ENCODE measurements at places on chromosomes 12 and 14.

GRCh38 chr14:103697206-103697602 lies 18.0 kb downstream of the XRCC3 start:
- no peak for DNase-seq

- DNase-seq, result no peak
Observed at GRCh38 chr12:89333564-89334252, 18.6 kb downstream of the DUSP6 start.

DNA sequence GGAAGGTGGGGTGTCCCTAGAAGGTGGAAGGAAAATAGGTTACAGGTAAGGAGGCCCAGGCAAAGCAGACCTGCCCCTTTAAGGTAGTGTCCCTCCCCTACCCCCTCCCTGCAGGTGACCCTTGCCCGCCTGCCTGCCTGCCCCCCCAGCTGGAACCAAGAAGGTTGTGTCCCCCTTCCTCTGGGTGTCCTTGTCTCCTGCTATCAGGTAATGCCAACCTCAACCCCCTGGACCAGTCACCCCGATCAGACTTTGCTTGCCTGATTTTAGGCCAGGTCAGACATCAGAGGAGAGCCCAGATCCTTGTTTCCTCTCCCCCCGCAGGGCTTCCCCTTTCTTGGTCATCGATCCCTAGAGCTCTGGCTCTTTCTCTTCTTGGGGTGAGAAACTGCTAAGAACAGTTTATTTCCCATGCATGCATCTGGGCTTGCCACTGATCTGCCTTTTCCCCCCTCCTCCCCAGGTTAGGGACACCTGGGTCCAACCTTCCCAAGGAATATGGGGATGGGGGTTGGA lies at the start of gene SLC39A5:
Gene SLC39A5, plus strand, starts transcription at position 136 of the 516 bp plus-strand sequence. CDS start 1,224 bp downstream, outside the sequence.
- DNase-seq, result no peak

GRCh38 chr12:83389237-83389996 lies 702.7 kb downstream of the TMTC2 start:
- no peak for DNase-seq

DNA sequence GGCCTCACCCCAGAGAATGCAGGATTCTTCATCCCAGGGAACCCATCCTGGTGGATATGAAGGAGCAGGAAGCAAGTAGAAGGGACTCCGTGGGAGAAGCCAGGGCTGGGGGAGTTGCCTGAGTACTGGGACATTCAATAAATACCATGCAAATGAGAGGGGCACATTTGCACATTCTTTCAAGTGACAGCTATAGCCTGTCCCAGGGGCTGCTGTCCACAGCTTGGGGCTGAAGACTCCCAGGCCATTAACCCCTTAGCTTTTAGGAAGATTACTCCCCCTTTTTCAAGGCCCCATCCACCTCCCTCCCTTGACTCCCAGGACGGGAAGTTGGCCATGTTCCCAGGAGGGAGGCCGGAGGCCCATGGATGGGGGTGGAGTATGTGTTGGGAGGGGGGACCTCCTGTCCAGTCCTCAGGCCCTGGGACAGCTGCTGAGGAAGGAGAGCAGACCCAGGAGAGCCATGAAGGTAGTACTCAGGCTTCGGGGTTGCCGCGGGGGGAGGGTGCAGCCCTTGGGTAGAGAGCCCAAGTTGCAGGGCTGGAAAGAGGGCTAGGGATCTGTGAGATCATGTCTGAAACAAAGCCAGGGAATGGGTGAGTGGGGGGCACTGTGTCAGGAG lies 974 bp upstream of the TNS2 start:
- no peak for DNase-seq

DNA sequence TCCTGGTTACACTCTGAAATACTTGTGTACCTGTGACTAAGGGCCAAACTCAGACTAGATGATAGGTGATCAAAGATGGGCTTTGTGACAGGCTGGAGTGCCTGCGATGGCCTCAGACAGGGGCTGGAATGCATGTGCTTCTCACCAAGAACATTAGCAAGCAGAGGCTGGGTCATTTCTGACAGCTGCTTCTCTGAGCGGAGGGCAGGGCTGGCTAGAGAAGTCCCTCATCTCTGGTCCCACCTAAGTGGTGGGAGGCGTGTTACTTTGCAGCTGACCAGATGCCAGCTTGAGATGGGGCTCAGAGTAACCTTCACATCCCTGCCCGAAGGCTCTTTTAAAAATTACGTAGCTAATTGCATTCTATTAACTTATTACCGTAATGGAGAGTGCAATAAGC lies 106.8 kb upstream of the RTL1 start:
- DNase-seq, result no peak

GRCh38 chr14:75443203-75443969 lies 15.6 kb downstream of the JDP2 start:
- DNase-seq, result no peak

DNA sequence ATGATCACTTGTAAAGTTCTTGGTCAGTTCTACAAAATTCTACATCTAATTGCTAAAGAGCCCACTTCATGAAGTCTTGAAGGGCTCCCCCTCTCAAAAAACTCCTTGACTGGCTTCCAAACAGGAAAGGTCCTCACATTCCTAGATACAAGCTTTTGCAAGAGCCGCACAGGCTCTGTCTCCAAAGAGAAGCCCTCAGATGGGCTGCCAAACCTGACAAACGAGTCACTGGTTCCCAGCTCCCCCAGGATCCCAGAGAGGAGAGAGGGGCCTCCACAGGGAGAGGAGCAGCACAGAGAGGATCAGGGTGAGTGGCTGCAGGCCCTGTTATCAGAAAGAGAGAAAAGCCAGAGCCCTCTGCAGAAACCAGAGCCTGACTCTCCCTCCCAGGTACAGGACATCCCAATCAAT lies 5.8 kb downstream of the NID2 start:
- no peak for DNase-seq

- no peak for DNase-seq
Observed at GRCh38 chr14:90105756-90106155, 44.0 kb downstream of the KCNK13 start.

DNA sequence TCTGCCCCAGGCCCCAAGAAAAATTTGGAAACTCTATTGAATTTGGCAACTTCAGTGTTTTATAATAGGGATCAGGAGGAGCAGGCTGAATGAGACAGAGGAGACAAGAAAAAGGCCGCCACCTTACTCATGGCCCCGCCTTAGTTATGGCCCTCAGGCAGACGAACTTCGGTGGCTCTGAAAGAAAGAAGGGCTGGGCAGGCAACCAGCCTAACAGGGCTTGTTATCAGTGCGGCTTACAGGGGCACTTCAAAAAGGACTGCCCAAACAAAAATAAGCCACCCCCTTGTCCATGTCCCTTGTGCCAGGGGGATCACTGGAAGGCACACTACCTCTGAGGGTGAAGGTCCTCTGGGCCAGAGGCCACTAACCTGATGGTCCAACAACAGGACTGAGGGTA lies 146.3 kb upstream of the ATF7IP start:
- no peak for DNase-seq

DNA sequence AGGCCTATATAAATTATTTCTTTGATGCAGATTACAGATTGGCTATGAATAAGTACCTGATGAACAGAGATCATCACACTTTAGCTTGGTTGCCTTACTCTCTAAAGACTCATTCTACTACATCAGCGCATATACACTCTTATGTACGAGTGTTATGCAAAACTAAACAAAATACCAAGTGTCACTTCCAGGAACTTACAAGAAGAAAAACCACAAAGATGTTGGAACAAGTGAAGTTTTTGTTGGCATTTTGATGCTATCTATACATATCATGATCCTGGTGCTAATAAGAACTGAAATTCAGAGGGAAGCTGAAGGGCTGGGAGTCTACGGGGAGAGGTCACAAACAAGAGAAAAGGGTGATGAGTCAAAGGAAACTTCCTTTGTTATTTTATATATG lies 47.9 kb upstream of the CERS5 start:
- DNase-seq, result no peak

- DNase-seq, result no peak
Observed at GRCh38 chr14:102280376-102280962, 24.5 kb downstream of the MOK start.

DNA sequence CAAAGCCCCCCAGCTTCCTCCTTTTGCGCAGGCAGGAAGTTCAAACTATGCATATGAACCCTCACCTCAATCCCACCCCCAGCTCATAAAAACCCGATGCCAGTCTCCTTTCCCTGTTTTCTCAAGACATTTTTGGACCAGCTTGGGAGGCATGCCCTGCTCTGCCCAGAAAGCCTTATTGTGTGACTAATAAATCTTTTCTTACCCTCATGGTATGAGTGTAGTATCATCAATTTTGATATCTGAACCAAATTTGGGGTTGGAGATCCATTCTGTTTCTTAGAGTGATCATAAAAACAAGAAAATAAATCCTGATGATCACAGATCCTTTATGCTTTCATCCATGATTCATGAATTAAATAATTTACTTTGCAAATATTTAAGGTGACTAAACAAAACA lies 128.5 kb downstream of the ALG10B start:
- no peak for DNase-seq

DNA sequence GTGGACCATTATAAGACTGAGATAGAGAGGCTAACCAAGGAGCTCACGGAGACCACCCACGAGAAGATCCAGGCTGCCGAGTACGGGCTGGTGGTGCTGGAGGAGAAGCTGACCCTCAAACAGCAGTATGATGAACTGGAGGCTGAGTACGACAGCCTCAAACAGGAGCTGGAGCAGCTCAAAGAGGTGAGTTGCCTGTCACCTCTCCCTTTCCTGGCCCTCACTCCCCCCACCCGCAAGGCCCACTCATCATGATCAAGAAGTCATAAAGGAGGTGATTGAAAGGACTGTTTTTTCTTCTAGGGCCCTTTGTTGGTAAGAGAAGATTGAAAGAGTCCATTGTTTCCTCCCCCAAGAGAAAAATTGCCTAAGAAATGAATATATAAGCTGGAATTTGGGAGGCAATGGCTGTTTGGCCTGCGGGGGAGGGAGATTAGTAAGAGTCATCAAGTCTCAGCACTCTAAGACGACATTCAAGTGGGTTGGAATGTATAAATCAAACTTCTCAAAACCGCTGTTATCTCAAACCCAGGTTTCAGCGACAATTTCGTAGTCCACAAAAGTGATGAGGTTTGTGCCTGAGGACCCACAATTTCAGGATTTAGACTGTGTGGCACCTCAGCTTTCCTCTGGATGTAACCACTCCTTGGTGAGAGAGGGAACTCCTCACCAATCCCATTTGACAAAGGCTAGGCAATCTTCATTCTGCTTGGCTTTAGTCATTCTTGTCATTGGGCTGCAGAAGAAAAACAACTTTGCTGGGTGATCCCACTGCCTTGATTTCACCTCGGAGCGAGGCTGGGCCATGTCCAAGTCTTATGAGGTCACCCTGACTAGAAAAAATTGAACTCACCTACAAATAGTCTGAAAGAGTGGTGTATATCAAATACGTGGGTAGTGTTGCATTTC lies 966 bp downstream of the BICD1 start:
- DNase-seq, result no peak

DNA sequence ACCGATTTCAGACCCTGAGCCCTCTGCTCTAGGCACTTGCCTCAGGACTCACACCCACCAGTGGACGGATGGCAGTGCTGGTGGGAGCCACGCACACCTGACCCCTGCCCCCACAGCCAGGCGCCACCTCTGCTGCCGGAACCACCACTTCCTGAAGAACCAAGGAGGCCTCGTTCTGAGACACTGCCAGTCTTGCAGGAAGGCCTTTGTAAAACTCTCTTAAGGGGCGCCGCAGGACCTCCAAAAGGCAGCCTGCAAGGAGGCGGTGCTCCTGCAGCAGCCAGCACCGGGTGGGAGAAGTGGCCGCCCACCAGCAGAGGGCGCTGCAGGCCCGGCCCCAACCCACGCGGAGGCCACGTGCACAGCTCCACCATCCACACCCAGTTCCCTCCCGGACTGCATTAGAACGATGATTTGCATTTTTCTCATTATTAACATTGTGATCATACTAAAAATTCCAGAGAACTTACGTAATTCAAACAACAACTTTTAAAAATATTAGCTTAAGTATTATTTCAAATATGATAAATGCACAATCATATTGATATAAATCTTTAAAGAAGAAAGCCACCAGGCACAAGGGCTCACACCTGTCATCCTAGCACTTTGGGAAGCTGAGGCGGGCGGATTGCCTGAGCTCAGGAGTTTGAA lies 12.8 kb downstream of the STX2 start:
- peak; percentile 55 for DNase-seq

- no peak for DNase-seq
Observed at GRCh38 chr12:111720457-111720856, 34.6 kb downstream of the ACAD10 start.

- no peak for DNase-seq
Observed at GRCh38 chr12:1913377-1914113, 4.9 kb downstream of the CACNA2D4 start.

GRCh38 chr14:74710480-74710879 lies 2.4 kb downstream of the AREL1 start:
- DNase-seq, result no peak

- DNase-seq, result no peak
Observed at GRCh38 chr14:69263771-69264170, 3.8 kb downstream of the GALNT16 start.

DNA sequence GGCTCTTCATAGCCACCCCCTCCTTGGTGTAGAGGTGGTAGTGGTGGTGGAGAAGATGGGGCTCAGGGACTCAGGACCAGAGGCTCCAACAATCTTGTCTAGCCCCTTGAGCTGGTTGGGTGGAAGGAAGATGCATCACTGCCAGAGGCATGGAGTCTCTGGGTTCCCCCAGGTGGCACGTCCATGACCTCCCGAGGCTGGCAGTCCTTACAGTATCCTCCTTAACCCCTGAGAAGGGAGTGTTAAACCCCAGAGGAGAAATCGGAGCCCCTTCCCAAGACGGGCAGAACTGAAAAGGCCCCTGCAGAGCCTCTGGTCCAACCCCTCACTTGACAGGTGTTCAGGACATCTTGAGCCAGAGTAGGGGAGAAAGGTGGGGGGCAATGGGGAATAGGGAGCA lies 9.1 kb downstream of the KRT83 start:
- DNase-seq, result no peak

- no peak for DNase-seq
Observed at GRCh38 chr12:5433081-5433844, 1.4 kb downstream of the NTF3 start.

DNA sequence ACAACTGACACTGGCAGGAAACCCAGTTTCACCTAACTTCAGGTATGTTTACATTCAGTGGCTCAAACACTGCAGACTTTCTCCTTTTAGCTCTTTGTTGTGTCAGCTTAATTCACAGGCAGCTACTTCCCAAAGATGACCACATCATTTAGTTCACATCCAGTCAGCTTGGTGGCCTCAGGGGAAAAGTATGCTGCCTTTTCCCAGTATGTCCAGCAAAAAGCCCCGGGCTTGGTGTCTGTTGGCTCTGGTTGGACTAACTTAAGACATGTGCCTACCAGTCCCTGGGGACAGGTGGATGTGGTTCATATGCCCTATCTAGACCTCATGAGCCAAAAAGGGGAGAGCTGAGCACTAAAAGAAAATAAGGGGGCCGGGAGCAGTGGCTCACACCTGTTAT lies 56.4 kb downstream of the GOLGA5 start:
- no peak for DNase-seq

DNA sequence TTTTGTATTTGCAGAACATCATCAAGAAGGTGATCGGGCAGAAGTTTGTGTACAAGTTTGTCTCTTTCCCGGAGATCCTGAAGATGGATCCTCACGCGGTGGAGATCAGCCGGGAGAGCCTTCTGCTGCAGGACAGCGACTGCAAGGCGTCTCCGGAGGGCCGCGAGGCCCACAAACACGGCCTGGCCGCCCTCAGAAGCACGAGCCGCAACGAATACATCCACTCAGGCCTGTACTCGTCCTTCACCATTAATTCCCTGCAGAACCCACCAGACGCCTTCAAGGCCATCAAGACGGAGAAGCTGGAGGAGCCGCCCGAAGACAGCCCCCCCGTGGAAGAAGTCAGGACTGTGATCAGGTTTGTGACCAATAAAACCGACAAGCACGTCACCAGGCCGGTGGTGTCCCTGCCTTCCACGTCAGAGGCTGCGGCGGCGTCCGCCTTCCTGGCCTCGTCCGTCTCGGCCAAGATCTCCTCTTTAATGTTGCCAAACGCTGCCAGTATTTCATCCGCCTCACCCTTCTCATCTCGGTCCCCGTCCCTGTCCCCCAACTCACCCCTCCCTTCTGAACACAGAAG lies 52.8 kb downstream of the ELK3 start:
- no peak for DNase-seq
